Stimulated activated CD8-positive, alpha-beta memory T cell treated with anti-CD3 and anti-CD28 coated beads, Interleukin-7, amount 100 ng/mL, for 4 hours (primary cell): ENCODE measurements at places on chromosomes 2 and 18.

DNA sequence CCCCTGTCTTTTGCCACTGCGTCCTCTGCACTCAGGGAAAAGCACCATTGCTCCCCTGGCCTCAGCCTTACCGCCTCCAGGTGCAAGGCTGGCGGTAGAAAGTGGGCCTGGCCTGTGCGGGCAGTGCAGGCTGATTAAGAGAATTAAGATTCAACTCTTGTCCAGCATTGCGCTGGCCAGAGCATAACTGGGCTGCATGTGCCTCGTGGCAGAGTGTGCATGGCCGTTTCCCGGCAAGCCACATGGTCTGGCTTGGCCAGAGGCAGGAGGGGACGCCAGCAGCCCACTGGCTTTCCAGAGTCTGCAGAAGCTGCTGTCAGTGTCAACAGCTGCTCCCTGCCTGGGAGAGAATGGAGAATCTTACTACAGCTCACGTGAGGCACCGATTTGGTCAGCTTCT is 12.3 kb downstream of the NTSR2 start:
- no peak for DNase-seq

GRCh38 chr18:11889284-11889683 is 18.8 kb downstream of the MPPE1 start:
- no peak for DNase-seq

- DNase-seq = no peak
Observed at GRCh38 chr2:65789923-65790675, 357.7 kb upstream of the SPRED2 start.

DNA sequence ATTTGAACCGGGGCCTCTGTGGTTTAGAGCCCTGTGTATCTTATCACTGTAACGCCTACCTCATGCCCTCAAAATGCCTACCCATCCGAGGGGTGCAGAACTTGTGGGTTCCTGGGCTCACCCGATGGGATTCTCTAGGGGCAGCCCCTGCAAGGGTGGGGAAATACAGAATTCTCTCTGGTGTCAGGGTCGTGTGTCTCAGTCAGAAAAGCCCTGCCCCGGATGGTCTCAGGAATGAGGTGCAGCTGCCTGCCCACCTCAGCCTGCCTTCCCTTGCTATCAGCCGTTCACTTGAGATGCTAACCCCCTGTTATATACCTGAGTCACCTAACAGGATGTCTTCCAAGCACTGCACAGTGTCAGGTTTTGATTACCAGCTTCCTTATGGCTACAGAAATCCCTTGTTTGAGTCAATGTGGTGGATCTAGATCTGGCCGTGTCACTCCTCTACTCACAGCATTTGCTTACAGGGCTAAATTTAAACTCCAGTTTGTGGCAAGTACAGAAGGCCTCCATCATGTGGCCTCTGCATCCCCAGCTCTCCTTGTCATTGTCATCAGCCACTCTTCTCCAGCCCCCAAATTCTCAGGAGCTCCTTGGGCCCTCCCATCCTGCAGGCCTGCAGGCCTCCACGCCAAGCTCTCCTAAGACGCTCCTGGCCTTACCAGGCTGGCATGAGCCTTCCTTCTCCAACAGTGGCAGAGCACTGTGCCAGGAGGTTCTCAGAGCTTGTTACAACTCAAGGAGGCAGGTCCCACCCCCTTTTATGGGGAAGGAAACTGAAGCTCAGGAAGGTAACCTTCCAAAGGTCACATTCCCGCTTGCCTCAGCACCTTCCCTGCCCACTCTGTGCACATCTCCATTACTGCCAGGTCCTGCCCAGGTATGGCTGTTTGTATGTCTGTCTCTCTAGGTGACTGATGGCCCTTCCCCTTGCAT is 14.3 kb upstream of the MAP3K2 start:
- DNase-seq = no peak

- DNase-seq = no peak
Observed at GRCh38 chr18:49648811-49649210, 87.0 kb downstream of the LIPG start.

GRCh38 chr2:114025030-114025429 is 135.1 kb downstream of the ACTR3 start:
- no peak for DNase-seq

- no peak for DNase-seq
Observed at GRCh38 chr18:79515331-79515730, 119.6 kb downstream of the NFATC1 start.

GRCh38 chr2:151947813-151948165 is 119.6 kb upstream of the ARL5A start:
- DNase-seq = no peak

DNA sequence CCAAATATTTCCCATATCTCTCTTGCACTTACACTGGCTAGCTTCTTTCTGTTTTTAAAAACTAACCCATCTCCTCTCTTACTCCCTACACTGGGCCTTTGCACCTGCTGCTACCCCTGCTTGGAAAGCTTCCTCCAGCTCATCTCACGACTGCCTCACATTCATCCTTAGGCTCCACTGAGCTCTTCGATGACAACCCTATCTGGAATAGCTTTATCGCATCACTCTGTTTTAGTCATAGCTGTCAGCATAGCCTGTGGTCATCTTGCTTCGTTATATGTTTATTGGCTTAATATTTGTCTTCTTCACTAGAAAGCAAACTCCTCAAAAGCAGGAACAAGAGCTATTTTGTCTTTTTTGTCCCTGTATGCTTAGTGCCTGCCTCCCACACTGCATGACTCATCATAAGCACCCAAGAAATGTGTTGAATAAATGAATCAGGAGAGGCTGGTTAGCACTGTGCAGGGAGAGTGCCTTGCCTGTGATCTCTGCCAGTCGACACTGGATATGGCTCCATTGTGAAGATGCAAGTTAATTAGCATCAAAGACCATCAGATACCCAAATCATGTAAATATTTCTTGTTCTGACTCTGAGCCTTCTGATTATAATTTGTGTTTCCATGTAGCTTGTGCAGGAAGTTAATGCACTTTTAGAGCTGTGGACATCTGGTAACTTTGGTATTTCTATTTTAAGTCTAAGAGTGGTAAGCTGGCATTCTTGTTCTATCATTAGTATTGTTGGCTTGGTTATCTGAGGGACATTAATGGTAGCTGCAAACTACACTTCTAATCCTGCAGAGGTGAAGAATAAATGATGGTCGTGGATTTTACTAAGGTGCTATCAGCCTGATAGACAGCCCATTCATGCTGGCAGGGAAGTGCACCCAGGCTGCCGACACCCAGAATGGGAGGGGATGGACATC is 10.3 kb upstream of the DYTN start:
- DNase-seq = no peak

GRCh38 chr2:180871649-180872048 is 108.8 kb upstream of the UBE2E3 start:
- DNase-seq = no peak

GRCh38 chr2:65357959-65358294 is 74.5 kb downstream of the SPRED2 start:
- no peak for DNase-seq

DNA sequence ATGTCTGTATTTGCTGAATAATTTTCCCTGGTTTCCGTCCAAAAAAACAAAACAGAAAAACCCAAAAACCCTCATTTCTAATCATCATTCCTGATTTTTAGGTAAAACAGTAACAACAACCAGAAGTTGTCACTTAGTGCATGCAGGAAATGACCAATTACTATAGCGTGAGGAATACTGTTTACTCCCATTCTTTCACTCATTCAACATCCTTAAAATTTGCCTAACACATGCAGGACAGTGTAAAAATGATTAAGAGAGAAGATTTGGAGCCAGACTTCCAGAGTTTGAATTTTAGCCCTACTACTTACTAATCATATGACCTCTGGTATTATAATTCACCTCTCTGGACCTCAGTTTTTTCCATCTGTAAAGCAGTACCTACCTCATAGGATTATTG is 83.1 kb downstream of the FIGN start:
- DNase-seq = no peak

- no peak for DNase-seq
Observed at GRCh38 chr2:66595556-66595955, 160.6 kb downstream of the MEIS1 start.

- no peak for DNase-seq
Observed at GRCh38 chr2:49053156-49053555, 101.2 kb downstream of the FSHR start.

GRCh38 chr18:43847164-43848091 is 570.1 kb upstream of the SYT4 start:
- DNase-seq = no peak

GRCh38 chr2:231622963-231623362 is 30.3 kb downstream of the TEX44 start:
- no peak for DNase-seq

DNA sequence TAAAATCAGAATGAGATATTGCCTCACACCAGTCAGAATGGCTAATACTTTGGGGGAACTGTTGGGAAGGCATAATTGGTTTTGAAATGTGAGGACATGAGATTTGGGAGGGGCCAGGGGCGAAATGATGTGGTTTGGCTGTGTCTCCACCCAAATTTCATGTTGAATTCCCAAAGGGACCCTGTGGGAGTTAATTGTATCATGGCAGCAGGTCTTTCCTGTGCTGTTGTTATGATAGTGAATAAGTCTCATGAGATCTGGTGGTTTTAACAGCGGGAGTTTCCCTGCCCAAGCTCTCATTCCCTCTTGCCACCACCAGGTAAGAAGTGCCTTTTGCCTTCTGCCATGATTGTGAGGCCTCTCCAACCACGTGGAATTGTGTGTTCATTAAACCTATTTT is 59.6 kb downstream of the CSRNP3 start:
- no peak for DNase-seq

DNA sequence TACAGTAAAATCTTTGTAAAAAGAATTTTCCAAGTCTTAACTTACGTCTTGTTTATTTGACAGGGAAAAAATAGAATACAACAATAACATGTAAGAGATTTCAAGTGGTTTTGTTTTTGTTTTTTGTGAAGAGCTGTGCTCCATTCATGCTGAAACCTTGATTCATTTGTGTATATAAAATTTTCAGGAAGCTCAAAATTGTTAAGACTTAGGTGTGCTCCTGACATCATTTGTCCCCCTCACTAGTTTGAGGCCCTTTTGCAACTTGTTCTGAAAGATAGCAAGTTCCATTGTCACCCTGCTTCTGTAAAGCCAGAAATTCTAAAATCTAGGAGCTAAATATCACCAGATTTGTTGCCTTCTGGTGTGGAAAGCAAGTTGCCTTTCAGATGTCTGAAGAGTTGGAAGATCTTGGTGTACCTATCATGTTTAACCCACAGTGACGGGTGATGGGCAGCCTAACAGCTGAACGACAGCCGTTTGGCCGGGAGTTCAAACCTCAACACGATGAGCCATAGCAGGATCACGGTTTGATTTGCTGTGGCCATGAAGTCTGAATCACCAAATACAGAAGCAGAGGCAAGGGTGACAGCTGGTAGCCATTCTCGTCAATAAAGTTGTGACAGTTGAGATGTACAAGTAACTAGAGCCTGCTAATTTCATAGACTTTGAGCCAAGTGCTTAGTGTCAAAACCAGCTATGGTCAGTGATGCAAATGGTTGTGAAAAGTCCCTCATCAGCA is 205.5 kb upstream of the SP5 start:
- no peak for DNase-seq

- no peak for DNase-seq
Observed at GRCh38 chr2:17536416-17536815, 4.1 kb upstream of the VSNL1 start.

DNA sequence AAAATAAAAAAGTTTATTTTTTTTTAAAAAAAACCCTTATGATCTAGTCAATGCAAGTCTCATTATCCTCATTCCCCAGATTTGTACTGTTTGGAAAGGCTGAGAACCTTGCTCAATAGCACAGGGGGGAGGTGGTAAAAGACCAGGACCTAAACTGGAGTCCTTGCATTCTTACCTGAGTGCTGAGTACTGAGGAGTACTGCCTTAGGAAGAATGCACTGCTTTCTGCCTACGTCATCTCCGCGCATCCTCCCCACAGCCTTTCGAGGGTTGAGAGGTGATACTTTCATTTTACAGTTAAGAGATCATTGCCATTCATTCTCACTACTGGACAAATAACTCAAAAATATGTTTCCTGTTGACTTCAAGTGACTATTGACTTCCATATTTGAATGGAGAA is 73.8 kb downstream of the MAP3K20 start:
- DNase-seq = peak; percentile 44

DNA sequence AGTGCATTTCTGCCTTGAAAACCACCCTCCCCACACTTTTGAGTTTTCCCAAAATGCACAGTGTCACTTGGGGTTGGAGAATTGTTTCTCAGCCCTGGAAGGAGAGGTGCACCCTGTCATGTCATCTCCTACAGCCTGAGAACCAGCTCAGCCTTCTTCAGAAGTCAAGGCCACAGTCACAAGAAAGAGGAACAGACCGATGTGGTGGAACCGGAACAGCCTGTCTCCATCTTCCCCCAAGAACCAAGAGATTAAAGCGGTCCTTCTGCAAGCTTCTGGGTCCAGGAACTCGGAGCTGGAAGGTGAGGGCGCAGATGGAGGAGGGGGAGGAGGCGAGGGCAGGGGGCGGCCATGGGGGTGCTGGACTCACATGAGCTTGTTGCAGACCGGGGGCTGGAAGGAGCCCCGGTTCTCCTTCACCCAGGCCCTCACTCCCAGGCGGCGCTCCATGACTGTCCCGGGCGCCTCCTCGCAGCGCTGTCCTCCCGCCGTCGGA is 248 bp downstream of the HAAO start:
- DNase-seq = no peak

GRCh38 chr2:54949431-54949830 is 100.8 kb downstream of the RTN4 start:
- no peak for DNase-seq

DNA sequence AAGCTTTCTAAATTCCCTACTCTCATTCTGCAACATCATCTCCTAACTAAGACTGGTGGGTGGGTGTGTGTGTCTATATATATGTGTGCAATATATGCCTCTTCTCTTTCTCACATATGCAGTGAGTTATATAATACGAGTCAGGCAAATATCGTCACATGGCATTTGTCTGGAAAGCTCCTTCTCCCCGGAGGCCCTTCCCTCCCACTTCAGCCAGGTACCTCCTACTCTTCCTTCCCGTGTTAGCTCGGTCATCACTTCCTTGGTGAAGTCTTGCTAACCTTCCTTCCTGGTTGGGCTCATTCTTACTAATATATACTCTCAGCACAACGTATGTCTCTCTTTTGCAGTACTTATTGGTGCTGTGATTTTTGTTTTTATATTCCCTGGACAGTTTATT is 66.4 kb upstream of the NCK2 start:
- no peak for DNase-seq

GRCh38 chr2:20125164-20125563 is 73.7 kb upstream of the LAPTM4A start:
- DNase-seq = no peak

DNA sequence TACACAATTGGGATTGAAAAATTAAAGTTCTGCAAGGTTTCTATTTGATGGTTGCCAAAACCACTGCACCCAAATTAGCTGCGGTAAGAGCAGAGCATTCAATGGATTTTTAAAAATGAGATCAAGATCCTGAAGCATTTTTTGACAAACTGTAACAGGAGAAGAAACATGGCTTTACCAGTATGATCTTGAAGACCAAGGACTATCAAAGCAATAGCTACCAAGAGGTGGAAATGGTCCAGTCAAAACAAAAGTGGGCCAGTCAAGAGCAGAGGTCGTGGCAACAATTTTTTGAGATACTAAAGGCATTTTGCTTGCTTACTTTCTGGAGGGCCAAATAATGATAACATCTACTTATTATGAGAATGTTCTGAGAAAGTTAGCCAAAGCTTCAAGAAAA is 186.8 kb downstream of the RDH14 start:
- no peak for DNase-seq
